Left renal cortex interstitium (tissue), 4 donors: ENCODE measurements at places on chromosomes 1 and 21.

DNA sequence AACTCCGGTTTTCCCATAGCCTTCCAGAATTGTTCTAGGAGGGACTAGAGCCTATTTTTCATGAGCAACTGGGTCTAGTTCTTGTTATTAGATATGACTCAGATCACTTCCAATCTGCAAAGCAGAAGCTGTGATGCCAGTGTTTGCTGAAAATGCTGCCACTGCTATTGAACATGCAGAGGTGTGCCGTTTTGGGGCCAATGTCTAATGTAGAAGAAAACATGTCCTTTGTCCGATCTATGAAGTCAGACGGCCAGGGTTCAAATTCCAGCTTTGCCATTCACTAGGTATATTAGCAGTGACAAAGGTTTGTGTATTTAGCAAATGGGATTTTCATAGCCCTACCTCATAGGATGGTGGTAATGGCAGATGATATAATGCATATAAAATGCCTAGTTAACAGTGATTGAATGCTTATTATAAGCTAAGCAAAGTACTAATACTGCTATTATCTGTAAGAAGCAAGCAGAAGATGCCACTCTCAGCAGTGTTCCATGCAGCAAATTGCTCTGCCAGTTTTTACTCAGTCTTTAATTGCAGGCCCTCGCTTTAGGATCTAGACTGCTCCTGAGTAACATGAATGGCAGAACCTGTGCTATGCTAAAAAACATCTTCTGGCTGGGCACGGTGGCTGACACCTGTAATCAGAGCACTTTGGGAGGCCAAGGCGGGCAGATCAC lies 40.1 kb upstream of the CXADR start:
- no peak for DNase-seq

DNA sequence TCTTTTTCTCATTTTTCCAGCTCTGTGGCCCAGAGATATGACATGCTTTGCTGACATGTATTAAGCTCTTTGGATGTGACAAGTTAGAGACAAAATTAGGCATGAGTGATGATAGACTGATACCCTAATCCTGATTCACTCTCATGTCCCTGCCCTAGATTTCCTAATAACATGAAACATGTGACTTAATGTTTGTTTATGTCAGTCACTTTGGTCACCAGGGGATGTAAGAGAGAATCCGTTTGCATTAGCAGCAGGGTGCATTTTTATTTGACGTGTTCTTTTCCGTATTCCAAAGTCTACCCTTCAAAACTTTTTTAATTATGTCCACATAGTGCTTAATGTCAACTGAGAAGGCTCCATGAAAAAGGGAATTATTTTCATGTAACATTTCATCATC lies 192.4 kb downstream of the HMCN1 start:
- no peak for DNase-seq

DNA sequence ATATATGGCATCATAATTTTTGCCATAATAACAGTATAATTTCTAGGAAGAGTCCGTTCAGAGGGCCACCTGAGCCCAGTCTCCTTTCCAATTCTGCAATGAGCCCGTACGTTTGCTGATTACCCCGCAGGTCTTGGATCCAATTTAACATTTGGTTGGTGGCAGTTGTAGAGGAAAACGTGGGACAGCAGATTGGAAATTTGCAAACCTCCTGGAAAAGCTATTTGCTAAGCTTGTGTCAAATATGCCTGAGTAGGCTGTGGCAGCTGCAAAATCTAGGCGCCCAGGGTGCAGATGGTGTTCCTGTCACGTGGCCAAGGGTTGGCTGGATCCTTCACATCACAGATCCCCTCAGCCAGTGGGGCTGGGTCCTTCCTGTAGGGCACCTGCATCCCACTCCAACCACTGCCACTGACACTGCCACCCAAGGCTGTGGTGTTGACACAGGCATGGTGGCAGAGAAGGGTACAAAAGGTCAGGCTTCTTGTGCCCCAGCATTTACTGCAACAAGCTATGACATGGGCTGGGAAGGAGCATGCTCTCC lies 174.8 kb upstream of the SYT6 start:
- no peak for DNase-seq

- no peak for DNase-seq
Measured at GRCh38 chr21:25842925-25843324, 108.2 kb downstream of the GABPA start.
